ENCODE measurements at places on chromosomes 5 and 9.

DNA sequence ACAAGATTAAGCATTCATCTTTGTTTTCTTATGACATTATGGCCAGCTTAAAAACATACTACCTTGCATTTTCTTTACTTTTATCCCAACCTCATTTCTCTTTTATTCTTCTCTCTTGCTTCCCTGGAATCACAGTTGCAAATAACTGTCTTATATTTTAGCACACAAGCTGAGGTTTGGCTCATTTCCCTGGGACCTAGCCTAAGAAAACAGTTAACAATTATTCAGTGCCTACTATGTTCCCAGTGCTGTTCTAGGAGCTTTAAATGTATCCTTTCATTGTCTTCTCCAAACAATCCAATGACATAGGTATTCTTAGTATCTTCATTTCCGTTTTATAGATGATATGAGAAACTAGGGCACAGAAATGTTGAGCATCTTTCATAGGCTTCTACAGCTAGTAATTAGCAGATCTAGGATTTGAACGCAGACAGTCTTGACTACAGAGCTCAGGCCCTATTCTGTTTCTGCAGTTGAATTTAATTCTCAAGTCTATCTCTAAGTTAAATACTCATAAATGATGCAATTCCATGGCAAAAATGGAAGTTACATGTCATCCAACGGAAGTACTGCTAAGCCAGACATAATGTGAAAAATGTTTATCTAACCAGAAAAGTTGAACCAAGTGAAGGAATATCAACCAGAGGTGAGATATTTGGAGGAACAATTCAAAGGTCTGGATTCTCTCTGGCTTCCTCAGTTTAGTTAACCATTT lies 52.3 kb upstream of the MTAP start:
- DNase-seq: no peak

- no peak for DNase-seq
Measured at GRCh38 chr9:20292002-20292401, 330.3 kb downstream of the MLLT3 start.

- no peak for DNase-seq
Measured at GRCh38 chr9:110688329-110688728, 19.7 kb downstream of the MUSK start.

DNA sequence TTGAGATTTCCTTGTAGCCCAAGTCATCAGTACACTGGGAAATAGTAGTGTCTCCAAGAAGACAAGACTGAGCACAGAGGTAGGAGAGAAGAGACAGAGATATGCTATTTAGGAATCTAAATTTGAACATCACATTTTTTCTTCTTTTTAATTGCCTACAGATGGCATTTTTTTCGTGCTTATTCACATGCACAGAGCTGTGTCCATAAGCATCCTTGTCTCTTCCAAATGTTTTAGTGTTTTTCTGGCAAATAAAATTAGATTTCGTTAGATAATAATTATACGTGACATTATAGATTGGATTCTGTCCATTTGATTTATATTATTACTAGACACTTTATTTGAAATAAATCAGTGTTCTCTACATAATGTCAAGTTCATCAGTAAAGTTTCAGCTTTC lies 80.9 kb downstream of the PRR16 start:
- no peak for DNase-seq

- DNase-seq: no peak
Measured at GRCh38 chr9:114546851-114547250, 40.7 kb upstream of the ATP6V1G1 start.

DNA sequence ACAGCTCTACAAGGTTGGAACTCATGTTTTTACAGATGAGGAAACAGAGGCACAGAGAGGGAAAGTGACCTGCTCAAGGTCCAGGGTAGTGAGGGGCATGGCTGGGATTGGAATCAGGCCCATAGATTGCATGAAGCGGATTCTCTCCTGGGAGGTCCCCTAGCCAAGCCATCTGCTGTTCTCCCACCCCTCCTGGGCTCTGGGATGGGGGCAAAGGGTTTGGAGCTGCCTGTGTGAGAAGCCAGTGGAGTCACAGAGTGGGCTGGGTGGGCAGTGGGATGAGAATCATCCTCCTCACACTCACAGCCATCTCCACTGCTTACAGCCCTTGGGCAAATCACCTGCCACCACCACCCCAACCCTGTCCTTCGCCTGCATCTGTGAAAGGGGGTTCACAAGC lies 38.6 kb upstream of the PSD2 start:
- DNase-seq: no peak
